Brain (organoid and tissue), 16 donors: ENCODE measurements at places on chromosomes 4 and X. TPM values are rescaled to one million over a fixed set of nuclear protein-coding genes. Genes with fewer than 3 reads are reported as not detected.

FGFBP2 gene
- 0.78 TPM for polyA plus RNA-seq

ARMCX1 gene
- 31.2 TPM for polyA plus RNA-seq

RTL9 gene
- polyA plus RNA-seq = 0.44 TPM

CPLX1 gene
- polyA plus RNA-seq = 89.5 TPM

SSX3 gene
- polyA plus RNA-seq = not detected

XKRX gene
- not detected for polyA plus RNA-seq

BEX2 gene
- 206 TPM for polyA plus RNA-seq

UCP1 gene
- polyA plus RNA-seq = not detected

GYPB gene
- polyA plus RNA-seq = not detected

HTN1 gene
- polyA plus RNA-seq = not detected

KLHL8 gene
- 12.1 TPM for polyA plus RNA-seq

IL2 gene
- not detected for polyA plus RNA-seq

RHOH gene
- not detected for polyA plus RNA-seq
